ENCODE measurements at places on chromosomes 1 and 21.
A peak's percentile ranks its signal among the peaks of the same experiment; 100 is the strongest.

- no peak for DNase-seq
Observed at GRCh38 chr1:29122682-29123052, 1.0 kb downstream of the TMEM200B start.

GRCh38 chr1:193285641-193286040 is 99.2 kb upstream of the B3GALT2 start:
- DNase-seq, result no peak

DNA sequence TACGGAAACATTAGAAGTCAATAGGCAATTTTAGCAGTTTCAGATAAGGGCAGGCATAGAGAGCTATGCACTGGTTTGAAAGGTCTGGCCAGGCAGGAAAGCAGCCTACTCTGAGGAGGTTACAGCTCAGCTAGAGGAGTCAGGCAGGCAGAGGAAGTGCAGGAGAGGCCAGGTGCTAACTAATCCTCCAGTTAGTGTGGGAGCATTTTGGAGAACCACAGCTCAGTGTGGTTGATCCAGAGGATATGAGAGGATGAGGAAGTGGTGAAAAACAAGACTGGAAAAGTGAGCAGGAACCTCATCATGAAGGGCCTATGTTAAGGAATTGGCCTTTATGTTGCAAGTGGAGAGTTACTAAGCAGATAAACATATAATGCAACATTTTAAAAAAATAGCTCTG is 282.4 kb upstream of the SGIP1 start:
- no peak for DNase-seq

- DNase-seq, result no peak
Observed at GRCh38 chr1:239458144-239458500, 71.8 kb downstream of the CHRM3 start.

- no peak for DNase-seq
Observed at GRCh38 chr1:60311838-60312237, 238.3 kb upstream of the C1orf87 start.

- DNase-seq, result no peak
Observed at GRCh38 chr1:223339861-223340260, 24.1 kb downstream of the SUSD4 start.

DNA sequence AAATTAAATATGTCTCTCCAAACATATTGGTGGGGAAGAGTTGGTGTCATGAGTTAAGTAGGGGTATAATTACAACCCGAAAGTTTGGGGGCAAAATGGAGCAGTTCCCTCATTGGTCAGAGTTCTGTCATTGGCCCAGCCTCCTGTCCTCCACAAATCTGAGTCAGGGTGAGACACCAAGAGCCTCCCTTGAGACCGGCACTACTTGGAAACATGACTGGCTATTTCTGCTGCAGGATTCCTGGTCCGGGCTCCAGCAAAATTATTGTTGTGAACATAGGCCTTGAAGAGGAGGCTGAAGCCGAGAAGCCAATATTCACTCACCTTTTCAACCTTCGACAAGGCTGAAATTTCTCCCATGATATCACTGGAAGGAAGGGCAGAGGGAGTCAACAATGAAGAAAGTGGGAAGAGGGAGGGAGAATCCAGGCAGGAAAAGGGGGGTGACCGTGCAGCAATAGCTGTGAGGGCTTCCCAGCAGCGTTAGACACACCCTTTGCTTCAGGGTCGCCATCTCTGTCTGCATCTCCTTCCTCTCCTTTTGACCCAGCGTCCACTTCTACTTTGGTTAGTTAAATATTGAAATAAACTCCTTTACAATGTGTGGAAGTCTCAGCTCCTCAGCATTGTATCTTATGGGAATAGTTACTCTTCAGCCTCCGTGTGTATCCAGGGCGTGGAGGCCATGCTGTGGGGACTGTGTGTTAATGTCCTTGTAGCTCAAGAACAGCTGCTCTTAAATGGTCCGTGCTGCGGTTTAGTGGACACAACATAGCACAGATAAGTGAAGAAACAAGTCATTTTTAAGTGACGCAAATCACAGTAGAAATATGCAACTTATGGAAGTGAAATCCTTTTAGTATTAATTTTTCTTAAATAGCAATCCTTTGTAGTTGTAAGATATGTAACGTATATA is 307.4 kb downstream of the DISC1 start:
- no peak for DNase-seq

DNA sequence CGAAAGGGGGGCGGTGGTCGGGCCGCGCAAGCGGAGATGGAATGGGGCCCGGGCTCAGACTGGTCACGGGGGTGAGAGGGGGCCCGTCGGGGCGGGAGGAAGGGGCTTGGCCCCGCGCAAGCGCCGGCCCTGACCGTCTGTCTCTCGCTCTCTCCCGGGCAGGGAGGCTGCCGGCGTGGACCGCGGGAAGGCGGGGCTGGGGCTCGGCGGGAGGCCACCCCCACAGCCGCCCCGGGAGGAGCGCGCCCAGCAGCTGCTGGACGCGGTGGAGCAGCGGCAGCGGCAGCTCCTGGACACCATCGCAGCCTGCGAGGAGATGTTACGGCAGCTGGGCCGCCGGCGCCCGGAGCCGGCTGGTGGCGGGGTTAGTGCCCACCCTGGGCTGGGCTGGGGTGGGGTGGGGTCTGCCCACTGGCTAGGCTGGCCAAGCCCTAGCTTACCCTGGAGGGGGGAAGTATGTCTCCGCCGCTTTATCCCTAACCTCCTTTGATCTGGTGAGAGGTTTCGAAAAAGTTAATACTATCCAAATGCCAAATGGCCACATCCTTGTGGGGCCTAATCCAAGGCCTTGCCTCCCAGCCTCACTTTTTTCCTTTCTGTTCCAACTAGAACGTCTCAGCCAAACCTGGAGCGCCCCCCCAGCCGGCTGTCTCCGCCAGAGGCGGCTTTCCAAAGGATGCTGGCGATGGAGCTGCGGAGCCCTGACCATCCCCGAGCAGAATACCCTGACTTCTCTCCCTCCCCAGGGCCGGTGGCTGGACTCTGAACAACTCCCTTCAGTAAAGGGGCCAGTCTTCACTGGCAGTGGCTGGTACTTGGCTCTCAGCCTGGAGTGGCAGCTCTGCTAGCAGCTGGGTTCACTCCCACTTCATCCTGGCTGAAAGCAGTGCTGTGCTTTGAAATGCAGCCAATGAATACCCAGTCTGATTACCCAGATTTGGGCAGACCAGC is 636 bp upstream of the YRDC start:
- no peak for DNase-seq

- DNase-seq, result no peak
Observed at GRCh38 chr21:38758501-38759214, 47.1 kb upstream of the ETS2 start.

- DNase-seq, result no peak
Observed at GRCh38 chr1:234658138-234658537, 48.2 kb upstream of the IRF2BP2 start.

DNA sequence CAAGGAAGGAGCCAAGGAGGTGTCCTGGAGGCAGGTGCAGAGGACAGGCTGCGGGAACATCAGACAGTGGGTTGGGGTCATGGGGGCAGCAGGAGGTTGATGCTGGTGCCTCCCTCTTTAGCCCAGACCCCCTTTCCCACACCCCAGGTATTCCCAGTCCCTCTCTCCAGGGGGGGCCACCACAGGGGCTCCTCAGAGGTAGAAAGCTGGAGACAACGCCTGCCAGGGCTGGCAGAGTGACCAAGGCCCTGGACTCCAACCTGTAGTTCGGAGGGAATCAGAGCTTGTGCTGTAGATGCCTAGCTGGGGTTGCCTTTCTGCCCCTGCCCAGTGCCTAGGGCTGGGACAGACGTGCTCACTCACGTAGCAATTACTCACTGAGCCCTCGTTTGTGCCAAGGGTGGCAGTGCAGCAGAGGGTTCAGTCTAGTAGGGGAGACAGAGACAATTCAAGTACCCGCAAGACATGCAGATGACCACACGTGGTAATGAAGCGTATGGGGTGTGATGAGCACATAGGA is 148.2 kb downstream of the PTPRU start:
- no peak for DNase-seq

- DNase-seq, result no peak
Observed at GRCh38 chr1:109928591-109929111, 18.0 kb downstream of the CSF1 start.

DNA sequence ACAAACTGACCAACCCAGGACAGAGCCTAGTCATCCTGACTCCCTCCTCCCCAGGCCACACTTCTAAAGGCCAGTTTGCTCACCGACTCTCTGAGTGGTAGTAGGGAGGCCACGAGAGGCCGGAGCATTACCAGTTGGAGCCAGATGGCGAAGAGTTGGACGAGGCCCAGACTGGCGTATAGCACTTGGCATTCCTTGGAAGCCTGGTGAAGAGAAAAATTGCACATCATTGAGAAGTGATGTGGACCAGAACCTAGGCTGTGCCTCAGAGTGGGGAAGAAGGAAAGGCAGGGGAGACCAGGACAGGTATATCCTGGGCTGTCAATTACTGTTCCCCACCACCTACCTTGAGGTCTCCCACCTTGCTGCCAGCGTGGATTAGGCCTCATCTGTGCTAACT is 12.2 kb downstream of the PABPC4 start:
- no peak for DNase-seq

DNA sequence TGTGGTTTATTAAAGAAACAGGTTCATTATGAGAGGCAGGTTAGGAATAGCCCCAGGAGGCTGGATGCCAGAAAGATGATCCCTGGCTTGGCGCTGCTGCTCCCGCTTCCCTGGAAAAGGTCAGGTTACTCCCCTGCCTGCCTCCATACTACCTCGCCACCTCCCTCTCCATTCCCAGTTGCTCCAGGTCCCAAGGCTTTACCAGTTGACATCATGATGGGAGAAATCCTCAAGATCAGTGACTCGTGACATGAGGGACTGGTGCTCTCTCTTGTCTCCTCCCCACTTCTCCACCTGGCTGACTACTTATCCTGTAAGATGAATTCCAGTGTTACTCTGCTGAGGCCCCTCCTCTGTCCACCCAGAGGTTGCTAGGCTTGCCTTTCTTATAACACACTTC is 19.7 kb downstream of the VASH2 start:
- no peak for DNase-seq

GRCh38 chr21:32538147-32538792 is 47.1 kb downstream of the TCP10L start:
- DNase-seq, result peak; percentile 5

DNA sequence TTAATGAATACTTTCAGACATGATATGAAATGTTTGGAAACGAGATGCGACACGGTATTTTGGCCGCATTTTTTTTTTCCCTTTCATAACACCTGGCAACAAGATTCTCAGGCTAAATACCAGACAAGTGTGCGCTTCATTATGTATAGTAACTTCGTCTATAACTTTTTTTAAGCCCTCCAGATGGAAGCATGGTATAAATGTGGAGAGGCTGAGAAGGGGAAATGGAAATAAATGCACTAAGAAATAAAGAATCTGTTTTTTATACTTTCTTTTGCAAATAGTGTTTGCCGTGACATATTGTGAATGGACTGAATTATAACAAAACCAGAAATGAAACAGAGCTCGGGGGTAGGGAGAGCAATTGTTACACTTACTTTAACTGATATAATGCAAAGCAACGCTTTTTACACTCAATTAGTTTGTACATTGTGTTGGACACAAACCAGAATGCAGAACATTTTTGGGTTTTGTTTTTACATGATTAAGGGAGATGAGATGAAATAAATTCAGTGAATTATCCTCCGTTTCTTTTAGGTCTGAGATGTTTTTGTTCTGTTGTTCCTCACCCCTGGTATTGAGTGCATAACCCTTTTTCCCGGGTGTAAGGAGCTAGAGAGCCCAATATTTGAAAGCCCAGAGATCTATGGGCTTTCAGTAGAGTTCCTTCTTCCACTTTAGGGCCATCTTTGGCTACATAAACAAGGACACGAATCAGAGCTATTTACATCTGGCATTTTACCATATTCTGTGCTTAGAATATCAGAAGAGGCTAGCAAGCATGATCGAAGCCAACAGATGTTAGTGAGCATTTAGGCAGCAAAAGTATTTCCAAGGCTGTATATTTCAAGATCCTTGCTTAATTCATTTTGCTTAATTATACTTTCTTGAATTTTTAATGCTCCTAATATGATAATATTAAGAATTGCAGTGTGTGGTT is 478.0 kb downstream of the CAMTA1 start:
- DNase-seq, result no peak

DNA sequence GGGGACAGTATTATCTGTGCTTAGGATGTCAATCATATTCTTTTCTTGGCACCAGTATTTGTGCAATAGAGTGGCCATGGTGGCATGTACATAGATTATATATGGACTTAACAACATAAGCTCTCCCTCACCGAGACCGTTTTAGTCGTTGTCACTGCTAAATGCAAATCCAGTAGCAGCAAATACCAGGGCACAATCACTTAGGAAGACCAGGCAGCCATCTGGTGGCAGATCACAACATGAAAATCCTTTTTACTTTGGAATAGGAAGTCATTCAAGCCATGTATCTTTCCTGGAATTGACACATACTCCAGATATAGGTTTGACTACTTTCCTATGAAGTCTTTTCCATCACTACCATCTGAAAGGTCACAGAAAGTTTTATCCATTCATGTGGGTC is 53.2 kb upstream of the C1orf87 start:
- no peak for DNase-seq

- DNase-seq, result no peak
Observed at GRCh38 chr21:41255190-41255589, 61.4 kb upstream of the FAM3B start.

DNA sequence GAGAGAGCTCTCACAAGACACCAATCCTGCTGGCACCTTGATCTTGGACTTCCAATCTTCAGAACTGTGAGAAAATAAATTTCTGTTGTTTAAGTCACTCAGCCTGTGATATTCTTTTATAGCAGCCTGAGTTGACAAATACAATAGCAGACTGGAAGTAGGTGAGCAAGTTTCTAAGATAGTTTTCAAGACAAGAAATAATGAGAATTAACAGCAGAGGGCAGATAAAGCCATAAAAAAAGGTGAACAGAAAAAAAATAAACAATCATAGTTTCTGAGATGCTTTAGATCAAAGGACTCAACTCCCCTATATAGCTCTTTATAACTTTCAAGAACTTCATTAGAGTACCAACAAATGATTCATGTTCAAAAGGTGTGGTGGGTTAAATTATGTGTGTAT is 119.8 kb downstream of the PLPPR5 start:
- DNase-seq, result no peak

- DNase-seq, result no peak
Observed at GRCh38 chr1:62362061-62362917, 43.1 kb upstream of the KANK4 start.

DNA sequence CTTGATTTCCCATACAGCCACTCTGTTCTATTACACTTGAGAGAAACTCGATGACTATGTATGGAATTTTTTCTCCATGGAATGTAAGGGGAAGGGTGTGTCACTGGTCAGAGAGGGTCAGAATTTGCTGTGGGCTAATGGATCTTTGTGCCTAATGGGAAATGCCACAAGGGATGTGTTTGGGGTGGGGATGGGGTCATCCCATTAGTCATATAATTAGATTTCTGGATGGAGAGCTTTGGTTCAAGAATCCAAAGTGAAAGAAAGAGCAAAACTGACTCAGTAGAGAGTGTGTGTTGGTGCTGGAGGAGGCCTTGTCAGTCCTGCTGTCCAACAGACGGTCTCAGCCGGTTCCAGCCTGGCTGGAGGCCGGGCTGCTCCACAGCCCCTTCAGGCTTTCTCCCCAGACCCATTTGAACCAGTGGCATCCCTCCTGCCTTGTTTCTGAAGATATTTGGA is 86.4 kb downstream of the LAMC2 start:
- no peak for DNase-seq

DNA sequence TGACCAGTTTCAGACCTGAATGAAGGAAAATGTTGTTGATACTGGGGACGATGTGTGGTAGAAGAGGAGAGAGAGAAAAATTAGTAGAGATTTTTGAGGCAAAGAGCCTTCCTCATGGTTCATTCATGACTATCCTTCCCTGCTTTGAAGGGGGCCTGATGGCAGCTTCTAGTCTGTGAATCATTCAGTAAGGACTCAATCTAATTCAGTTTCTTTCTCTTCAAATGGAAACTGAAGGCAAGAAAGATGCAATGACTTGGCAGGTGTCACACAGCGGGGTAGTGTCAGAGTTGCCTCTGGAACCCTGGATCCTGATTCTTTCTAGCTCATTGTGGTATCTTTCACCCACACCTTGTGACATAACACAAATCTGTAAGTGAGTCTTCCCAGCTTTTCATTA is 14.9 kb upstream of the CD5L start:
- DNase-seq, result no peak

Measured in stimulated activated CD8-positive, alpha-beta memory T cell treated with anti-CD3 and anti-CD28 coated beads, Interleukin-7, amount 100 ng/mL, for 1 hour (primary cell).